ENCODE measurements at places on chromosomes 13 and 19.
A peak's percentile ranks its signal among the peaks of the same experiment; 100 is the strongest.

- peak; percentile 82 for DNase-seq
These were observed at the start of gene ZNF845 for GRCh38 chr19:53333463-53334449. Gene ZNF845 (plus strand): TSS chr19:53333749. CDS start chr19:53341308, 7,559 bp downstream.

GRCh38 chr19:441213-441836 is 19.5 kb downstream of the SHC2 start:
- no peak for DNase-seq

DNA sequence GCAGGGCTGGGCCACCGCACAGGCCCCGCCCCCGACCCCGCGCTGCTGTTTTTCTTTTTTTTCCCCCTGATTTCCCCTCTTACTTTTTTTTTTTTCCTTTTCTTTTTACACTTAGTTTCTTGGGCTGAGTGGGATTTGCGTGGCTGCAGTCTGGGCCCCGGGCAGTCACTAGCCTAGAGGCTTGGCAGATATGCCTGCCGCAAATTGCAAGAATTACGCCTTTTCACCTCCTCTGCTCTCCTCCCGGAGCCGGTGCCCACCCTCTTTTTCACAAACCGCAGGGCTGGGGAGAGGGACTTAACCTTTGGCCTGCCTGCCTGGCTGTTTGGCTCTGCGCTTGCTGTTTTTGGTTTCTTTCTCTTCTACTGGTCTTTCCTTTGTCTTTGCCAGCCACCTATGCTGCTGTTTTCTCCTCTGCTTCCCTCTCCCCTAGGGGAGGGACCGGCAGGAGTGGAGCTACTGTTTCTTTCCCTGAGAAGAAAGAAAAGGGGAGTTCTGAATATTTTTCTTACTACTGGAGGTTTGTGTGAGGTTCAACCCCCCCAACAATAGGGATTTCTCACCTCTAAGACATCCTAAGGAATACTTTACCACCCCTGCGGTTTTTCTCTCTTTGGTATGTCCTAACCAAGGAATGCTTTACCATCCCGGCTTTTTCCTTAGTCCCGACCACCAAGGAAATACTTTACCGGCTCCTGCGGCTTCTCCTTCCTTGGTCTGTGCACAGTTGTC is 11.0 kb downstream of the ZNF552 start:
- no peak for DNase-seq

DNA sequence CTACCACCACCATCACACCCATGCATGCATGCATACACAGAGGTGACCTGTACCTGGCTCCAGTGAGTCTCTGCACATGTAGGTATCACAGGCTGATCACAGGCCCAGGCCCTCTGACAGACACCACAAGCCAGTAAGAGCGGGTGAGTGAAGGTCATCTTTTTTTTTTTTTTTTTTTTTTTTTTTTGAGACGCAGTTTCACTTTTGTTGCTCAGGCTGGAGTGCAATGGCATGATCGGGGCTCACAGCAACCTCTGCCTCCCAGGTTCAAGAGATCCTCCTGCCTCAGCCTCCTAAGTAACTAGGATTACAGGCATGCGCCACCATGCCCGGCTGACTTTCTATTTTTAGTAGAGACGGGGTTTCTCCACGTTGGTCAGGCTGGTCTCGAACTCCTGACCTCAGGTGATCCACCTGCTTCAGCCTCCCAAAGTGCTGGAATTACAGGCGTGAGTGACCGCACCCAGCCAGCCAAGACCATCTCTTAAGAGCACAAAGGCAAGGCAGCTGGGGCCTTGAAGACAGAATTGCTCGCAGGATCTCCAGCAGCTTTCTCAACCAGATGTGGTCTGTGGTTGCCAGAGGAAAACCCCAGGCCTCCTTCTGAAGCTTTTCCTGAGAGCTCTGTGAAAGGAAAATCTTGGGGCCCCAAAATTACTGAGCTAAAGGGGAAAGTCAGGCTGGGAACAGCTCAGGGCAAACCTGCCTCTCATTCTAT is 3.2 kb upstream of the NKG7 start:
- no peak for DNase-seq

- no peak for DNase-seq
These were observed at the start of gene ELAVL3 for GRCh38 chr19:11480715-11481533. Gene ELAVL3 (minus strand): TSS chr19:11481046. CDS start chr19:11480608, 438 bp downstream.

GRCh38 chr13:73259061-73260017 is 200.5 kb downstream of the KLF5 start:
- no peak for DNase-seq

DNA sequence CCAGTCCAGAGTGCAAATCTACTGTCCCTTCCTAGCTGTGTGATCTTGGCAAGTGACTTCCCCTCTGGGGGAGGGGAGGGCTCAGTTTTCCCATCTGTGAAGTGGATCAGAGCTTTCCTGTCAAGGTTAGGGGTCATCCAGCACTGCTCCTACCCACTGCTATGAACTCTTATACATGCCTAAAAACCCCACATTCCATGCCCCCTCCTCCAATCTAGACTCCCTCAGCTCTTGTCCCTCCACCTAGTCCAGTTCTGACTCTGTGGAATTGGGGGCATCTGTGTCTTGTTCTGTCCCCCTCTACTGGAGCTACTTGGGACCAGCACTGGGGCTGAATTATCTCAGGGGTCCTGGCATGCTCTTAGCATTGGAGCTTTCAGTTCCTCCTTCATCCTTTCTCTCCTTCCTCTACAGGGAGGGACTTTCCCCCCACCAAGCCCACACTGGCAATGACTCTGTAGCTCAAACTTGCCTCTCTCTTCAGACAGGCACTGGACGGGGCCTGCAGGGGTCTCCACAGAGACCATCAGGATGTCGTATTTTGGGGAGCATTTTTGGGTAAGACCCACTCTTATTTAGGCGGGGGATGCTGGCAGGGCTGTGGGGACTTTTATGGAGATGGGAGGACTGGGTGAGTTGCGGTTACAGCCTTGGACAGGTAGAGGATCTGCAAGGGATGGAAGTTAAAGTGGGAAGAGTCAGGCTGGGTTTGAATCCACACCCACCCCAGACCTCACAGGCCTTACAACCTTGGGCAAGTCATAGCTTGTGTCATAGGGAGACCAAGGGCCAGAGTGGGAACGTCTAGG is 3.6 kb downstream of the FCHO1 start:
- DNase-seq: no peak

DNA sequence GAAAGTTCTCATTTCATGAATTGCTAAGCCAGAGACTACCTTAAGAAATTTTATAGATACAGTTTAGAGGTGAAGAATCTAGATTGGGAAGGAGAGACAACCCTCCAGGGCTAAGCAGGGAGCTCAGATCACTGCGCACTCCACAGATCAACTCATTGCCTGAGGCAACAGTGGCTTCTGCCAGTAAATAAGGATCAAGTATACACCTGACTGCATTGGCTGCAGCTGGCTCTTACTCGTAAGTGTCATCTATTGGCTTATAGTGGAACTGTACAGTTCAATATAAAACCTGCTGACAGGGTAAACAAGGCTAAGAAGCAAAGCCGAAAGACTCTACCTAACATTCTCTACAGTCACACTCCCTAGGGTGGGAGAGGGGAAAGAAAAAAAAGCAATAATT is 18.0 kb upstream of the C1QTNF9B start:
- DNase-seq: no peak

- no peak for DNase-seq
These were observed 6.0 kb downstream of the EHD2 start for GRCh38 chr19:47719047-47719859.

DNA sequence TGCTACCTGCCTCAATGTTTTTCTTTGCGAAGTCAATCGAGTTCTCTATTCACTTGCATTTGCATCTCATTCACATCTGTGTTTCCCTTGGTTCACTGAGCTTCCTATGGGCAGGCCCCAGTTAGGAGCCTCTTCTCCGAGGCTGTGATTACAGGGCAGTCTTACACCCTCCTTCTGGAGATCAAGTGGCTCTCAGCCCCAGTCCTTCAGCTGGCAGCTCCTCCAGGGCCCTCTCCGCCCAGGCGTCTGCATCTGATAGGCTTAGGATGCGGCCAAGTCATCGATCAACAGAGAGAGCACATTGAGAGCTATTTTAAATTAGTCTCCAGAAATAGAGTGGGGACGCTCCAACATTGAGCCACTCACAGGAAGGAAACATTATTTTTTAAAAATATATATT is 44.2 kb downstream of the MBNL2 start:
- no peak for DNase-seq

DNA sequence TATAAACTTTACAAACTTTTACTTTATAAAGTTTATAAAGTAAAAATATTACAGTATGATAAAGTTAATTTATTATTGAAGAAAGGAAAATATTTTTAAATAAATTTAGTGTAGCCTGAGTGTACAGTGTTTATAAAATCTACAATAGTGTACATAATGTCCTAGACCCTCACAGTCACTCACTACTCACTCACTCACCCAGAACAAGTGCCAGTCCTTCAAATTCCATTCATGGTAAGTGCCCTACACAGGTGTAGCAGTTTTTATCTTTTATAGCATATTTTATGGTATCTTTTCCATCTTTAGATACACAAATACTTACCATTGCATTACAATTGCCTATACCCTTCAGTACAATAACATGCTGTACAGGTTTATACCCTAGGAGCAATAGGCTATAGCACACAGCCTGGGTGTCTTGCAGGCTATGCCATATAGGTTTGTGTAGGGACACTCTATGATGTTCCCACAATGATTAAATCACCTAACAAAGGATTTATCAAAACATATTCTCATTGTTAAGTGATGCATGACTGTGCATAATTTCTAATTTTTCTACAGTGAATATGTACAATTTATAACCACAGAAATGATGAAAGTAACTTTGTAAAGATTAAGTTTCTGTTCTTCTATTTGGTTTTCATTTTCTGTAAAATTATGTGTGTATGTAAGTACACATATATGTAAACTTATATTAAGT is 98.0 kb downstream of the SPRY2 start:
- DNase-seq: no peak

DNA sequence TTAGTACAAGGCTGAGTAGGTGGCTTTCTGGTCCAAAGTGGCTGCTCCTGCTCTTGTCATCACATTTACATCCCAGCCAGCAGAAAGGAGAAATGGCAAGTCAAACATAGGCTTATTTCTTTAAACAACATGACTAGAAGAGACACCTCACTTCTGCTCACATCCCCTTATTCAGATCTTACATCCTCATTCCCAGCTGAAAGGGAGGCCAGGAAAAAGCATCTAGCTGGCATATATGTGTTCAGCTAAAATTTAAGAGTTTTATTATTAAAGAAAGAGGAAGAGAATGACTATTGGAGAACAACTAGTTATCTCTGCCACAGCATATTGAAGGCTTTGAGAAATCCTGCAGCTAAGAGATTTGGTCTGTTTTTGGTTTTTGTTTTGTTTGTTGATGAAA is 34.1 kb downstream of the RGCC start:
- no peak for DNase-seq

GRCh38 chr13:49421391-49421790 is 22.5 kb downstream of the CAB39L start:
- DNase-seq: no peak

- no peak for DNase-seq
These were observed 16.4 kb downstream of the ZNF574 start for GRCh38 chr19:42092350-42092749.

- no peak for DNase-seq
These were observed 991.2 kb downstream of the UQCRFS1 start for GRCh38 chr19:28221736-28222135.

- no peak for DNase-seq
These were observed 121.8 kb downstream of the TBC1D4 start for GRCh38 chr13:75360170-75360569.

DNA sequence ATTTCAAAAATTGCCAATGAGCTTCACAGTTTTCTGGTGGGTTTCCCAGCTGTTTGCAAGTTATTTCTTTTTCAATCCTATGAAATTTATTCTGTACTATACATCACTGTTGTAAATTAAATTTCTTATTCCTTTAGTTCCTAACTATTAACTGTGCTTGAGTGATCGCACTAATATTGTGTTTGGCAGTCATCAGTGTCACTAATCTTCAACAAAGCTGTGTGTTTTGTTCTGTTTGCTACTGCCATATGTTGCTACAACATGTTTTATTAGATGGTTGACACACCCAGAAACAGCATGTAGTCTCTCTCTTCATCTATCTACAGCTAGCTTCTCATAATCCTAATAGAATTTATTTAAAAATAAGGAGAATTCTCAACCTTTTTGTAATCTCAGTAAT is 453.6 kb upstream of the PRR20A start:
- no peak for DNase-seq

GRCh38 chr13:65036999-65037398 is 2193.1 kb downstream of the PCDH9 start:
- DNase-seq: no peak

DNA sequence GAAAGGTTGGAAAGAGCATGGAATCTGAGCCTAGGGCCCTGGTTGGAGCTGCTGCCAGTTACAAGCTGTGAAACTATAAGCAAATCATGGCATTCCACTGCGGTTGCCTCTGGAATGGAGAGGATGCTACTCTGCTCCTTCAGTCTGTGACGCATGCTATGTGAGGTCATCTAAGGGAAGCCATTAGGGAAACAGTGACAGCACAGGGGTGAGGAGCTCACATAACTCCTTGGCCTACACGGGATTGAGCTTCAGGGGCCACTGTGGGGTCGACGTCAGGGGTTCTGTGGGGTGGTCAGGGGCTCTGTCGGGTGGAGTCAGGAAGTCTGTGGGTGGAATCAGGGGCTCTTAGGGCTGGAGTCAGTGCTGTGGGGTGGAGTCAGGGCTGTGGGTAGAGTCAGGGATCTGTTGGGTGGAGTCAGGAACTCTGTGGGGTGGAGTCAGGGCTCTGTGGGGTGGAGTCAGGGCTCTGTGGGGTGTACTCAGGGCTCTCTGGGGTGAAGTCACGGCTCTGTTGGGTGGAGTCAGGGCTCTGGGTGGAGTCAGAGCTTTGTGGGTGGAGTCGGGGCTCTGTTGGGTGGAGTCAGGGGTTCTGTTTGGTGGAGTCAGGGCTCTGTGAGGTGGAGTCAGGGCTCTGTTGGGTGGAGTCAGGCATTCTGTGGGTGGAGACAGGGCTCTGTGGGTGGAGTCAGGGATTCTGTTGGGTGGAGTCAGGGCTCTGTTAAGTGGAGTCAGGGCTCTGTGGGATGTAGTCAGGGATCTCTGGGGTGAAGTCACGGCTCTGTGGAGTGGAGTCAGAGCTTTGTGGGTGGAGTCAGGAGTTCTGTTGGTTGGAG is 35.8 kb upstream of the MEDAG start:
- peak; percentile 66 for DNase-seq

DNA sequence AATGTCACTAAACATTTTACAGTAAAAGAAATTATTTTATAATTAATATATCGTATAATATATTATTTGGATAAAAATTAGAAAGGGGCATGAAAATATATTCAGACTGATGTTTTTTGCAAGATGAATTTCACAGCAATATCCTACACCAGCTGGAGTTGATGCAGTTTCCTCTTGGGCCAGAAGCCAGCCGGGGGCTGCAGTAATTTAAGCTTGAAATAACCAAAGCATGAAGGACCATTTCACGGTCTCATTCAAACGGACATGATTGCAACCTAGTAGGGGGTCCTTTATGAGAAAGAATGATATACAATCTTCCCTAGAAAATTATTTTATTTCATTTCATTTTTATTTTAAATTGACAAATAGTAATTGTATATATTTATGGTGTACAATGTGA is 797.2 kb upstream of the PCDH9 start:
- no peak for DNase-seq

- no peak for DNase-seq
These were observed 491.2 kb upstream of the ATXN8OS start for GRCh38 chr13:69616396-69616795.
